ENCODE measurements at places on chromosomes 1 and 21. TPM values are rescaled to one million over a fixed set of nuclear protein-coding genes. Genes with fewer than 3 reads are reported as not detected.

DNA sequence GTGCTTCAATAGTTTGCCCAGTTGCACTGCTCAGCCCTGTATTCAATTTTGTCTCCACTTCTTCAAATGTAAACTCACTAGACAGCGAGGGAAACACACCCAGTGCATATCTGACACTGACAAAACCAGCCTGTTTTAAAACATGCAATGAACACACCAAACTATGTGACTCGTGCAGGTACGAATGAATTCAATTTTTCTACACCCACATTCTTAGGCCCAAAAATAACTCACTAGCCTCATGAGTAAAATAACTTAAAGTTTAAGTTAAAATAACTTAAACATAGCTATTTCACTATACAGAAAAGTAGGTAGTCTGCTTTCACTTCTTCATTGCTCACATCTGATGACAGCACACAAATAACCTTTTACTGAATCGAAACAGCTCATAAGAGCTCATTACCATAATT is 21.1 kb downstream of the TTC13 start:
- no peak for DNase-seq

- peak; percentile 81 for DNase-seq
Observed at GRCh38 chr1:115198938-115199337, 109.6 kb upstream of the TSPAN2 start.

GRCh38 chr21:36044056-36044455 is 16.3 kb downstream of the SETD4 start:
- DNase-seq = no peak

DNA sequence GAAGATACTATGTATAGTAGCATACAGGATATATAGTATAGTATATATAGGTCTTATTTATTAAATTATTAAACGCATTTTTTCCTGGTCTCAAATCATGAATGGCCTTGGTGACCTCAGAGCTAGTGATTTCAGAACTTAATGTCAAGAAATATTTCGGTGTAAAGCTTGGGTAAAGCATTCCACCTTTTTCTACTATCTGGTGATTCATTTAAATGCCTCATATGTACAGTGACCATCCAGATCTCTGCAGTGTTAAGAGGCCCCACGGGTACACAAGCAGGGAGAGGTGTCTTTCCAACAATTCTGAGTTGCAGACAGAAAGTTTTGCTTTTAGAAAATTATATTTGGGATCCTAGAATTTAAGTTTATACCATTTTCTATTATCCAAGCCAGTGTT is 626.5 kb downstream of the PTPRC start:
- DNase-seq = peak; percentile 22

GRCh38 chr1:13888351-13888986 is 188.5 kb downstream of the PRDM2 start:
- DNase-seq = no peak

AMY1A gene
- total RNA-seq = not detected

- DNase-seq = peak; percentile 47
Observed at GRCh38 chr1:67683766-67684525, 1.1 kb upstream of the GADD45A start.

DNA sequence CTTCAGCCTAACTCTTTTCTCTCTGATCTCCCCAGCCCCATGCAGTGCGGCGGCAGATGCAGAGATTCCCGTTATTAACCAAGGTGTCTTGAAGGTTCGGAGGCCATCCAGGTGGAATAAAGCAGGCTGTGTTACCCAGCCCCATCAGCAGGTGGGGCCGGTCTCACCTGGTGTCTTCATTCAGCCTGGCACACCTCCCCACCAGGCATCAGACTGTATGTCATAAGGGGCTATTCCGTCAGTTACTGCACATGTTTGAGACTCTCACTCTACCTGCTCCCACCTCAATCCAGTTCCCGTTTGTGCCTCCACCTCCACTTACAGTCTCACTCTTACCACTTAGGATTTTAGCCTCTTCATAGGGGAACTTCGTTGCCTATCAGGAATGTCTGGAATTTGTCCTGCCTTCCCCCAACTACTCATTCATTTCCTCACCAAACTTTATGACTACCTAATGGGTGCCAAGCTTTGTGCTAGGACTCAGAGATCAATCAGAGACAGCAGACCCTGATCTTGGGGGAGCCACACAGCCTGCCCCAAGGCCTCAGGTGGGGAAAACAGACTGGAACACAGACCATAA is 170.2 kb downstream of the PLPP3 start:
- no peak for DNase-seq

FAM72A gene
- 2.9 TPM for total RNA-seq

DNA sequence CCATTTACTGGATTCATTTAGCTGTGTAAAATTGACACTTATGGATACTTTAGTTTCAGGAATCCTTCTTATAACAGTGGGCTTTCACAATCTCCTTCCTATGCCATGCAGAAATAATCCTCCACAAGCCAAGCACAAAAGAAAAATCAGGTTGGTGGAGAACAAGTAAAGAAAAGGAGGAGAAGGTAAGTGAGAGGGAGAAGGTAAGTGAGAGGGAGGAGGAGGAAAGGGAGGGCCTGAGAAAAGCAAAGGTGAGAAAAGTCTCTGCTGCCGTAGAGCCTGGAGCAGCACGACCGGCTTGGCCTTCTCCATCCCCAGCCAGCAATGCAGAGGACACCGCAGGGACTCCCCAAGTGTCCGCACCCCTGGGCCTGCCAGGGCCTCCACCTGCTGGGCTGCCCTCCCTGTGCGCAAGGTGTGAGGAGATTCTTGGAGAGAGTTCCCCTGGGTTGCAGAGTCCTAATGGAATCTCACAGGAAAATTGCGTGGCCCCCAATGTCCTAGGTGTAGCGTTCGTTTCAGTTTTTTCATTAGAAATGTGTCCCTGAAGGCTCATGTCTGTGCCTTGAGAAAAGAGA is 39.0 kb downstream of the PRMT2 start:
- DNase-seq = no peak

GRCh38 chr1:226654046-226654667 is 84.9 kb downstream of the ITPKB start:
- peak; percentile 60 for DNase-seq

DNA sequence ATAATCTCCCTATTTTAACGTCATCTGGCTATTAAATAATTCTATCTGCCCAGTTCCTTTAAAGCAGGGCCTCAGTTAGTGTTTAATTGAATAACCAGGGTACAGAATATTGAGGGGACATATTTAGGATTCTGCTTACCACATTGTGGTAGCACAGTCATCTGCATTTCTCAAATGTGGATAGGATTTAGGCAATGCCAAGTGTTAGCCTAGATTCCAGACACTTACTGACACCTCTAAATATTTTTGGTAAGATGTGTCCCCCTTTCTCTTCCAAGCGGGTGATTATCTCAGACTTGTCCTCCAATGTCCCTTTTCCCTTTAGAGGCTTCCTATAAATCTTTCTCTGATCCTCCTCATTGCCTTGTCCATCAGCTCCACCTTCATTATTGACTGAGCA is 160.8 kb upstream of the HOOK1 start:
- DNase-seq = no peak

RGS1 gene
- total RNA-seq = not detected

LCE2A gene
- total RNA-seq = not detected

VAMP3 gene
- 135 TPM for total RNA-seq

GRCh38 chr1:82837766-82838465 is 1037.2 kb downstream of the ADGRL2 start:
- peak; percentile 37 for DNase-seq

GRCh38 chr1:55522353-55522903 is 307.3 kb upstream of the USP24 start:
- DNase-seq = no peak

DNA sequence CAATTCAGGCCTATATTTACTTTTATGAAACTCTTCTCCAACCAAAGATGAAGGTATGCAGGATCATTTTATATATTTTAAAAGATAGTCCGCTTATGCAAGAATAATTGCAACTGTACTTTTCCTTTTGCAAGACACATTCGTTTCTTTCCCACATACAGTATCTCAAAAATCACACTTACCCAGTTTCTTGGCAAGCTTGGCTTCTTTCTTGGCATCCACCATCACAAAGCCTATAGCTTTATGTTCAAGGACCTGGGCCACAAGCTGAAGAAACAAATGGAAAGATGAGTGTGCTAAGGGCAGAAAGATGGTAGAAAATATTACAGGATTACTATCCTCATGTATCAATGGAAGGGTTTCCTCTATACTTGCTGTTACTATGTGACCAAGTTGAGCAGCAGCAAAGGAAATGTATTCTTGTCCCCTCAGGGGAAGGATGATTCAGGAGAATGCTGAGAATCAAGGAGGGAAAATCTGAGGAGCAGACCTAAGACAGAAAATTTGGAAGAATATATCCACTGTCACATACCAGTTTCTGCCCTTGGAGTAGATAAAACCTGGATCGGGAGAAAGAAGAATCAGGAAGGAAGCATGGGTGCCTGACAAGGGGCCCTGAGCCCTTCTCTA is 23.8 kb downstream of the CASQ2 start:
- DNase-seq = no peak

PCAT6 gene
- not detected for total RNA-seq

DNA sequence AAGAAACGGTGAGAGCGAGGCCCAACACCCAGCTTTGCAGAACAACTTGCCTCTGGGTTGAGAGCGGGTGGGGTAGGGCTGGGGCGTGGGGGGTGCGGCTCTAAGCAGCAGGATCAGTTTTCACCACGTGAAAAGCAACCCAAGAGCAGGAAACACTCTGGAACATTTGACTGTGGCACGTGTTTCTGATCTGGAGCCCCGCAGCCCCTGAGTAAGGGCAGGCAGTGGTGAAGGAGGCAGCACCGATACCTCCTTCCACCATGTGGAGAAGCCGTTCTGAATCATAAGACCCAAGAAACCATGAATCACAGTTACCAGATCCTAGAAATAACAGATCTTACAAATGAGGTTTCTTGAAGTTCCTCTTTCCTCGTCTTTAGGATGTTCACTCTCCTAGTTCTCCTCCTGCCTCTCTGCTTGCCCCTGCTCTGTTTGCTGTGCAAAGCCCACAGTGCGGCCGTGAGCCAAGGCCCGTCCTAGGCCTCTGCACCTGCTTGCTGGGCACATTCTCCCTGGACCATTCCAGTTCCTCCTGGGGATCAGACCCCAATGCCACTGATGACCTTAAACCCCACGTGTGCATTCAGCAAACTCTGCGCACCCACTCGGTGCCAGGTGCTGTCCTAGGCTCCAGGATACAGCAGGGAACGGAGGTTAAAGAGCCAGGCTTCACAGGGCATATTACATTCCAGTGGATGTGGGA is 31.9 kb downstream of the SLC1A7 start:
- DNase-seq = peak; percentile 72

THBS3 gene
- 41.1 TPM for total RNA-seq

DNA sequence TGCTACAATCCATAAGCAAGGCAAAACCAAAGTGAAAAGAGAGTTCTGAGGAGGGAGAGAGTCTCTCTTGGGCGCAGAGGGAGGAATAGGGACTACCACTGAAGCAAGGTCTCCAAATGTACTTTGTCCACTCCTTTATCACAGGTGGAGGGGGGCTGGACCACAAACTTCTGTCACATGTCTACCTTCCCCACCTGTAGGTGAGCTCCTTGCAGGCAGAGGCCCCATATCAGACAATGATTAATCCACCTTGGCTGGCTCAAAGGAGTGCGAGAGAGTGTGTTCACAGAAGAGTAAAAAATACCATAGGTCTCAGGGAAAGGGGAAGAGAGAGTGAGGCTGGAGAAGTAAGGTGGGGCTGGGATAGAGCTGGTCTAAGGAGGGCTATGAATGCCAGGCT is 4.5 kb downstream of the BEND5 start:
- DNase-seq = no peak

GABRD gene
- total RNA-seq = not detected

- DNase-seq = peak; percentile 91
Observed at GRCh38 chr21:38839328-38840286, 33.9 kb downstream of the ETS2 start.

FAM151A gene
- not detected for total RNA-seq

- no peak for DNase-seq
Observed at GRCh38 chr1:41041614-41042270, 20.2 kb upstream of the SLFNL1 start.

DNA sequence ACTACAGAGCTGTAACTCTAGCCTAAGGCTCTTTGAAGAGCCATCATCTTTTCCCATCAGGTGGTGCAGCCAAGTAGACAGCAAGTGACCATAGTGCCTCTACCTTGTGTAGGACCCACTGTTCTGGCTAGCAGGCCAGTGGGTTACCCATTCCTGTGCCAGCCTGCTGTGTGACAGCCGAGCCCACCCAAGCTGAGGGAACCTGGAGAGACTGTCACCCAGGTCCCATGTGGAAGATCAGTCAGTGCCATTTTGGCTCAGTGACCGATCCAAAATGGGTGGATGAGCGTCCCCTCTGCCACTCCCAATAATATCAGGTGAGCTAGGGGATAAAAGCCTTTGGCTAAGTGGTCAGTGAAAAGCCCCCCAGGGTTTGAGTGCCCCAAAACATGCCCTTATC is 417.9 kb downstream of the MATN1 start:
- no peak for DNase-seq

CCDC17 gene
- 4.0 TPM for total RNA-seq

- DNase-seq = peak; percentile 92
Observed at GRCh38 chr21:39452207-39452969, 618 bp downstream of the SH3BGR start.

XPR1 gene
- total RNA-seq = 31.8 TPM

DNA sequence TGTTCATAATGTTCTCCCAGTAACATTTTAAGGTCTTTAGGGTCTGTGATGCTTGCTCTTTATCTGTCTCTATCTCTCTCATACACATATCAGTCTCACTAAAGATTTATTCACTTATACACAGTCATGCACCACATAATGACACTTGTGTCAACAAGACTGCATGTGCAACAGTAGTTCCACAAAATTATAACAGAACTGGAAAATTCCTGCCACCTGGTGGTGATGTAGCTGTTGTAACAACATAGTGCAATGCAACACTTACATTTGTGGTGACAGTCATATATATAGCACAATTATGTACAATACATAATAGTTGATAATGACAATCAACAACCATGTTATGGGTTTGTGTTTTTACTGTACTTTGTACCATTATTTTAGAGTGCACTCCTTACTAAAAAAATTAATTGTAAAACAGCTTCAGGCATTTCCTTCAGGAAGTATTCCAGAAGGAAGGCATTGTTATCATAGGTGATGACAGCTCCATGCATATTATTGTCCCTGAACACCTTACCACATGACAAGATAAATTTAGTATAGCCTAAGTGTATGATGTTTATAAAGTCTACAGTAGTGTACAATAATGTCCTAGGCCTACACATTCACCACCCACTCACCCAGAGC is 8.1 kb downstream of the TDRD5 start:
- DNase-seq = peak; percentile 21

- DNase-seq = peak; percentile 55
Observed at GRCh38 chr1:32201011-32201855, 838 bp downstream of the CCDC28B start.

DNA sequence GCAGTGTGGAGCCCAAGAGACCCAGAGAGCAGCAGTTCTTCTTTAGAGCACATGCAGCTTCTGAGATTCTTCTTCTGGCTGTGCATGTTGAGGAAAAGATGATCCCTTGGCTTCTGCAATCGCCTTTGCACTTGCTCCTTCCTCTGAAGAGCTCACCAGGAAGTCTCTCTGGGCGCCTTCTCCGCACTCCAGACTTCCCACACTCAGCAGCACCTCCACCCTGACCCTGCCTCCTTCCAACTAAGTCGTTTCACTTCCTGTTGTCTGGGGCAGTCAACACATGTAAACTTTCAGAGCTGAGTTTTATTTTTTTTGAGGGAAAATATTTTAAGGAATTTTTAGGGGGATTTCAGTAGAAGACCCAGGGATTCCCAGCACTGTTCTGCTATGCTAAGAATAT is 73.4 kb upstream of the F3 start:
- DNase-seq = no peak

Measured in fibroblast of the aortic adventitia (primary cell).